ENCODE measurements at places on chromosomes 5 and 9.

GRCh38 chr9:28887188-28887884 is 1314.1 kb upstream of the C9orf72 start:
- no peak for DNase-seq

- no peak for DNase-seq
These were observed 155.4 kb downstream of the DTWD2 start for GRCh38 chr5:118832974-118833373.

- DNase-seq: no peak
These were observed 82.8 kb downstream of the DCP2 start for GRCh38 chr5:113059232-113060040.

GRCh38 chr5:136501133-136501532 is 135.8 kb upstream of the TRPC7 start:
- no peak for DNase-seq

DNA sequence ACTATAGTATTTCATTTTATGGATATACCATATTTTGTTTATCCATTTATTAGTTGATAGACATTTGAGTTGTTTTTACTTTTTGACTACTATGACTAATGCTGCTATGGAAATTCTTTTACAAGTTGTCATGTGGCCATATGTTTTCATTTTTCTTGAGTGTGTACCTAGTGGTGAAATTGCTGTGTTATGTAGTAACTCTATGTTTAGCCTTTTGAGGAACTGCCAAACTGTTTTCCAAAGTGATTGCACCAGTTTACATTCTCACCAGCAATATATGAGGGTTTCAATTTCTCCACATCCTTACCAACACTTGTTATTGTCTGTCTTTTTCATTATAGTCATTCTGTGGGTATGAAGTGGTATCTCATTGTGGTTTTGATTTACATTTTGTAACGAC is 75.4 kb downstream of the GRIA1 start:
- no peak for DNase-seq
